ENCODE measurements at places on chromosomes 1 and 21.

DNA sequence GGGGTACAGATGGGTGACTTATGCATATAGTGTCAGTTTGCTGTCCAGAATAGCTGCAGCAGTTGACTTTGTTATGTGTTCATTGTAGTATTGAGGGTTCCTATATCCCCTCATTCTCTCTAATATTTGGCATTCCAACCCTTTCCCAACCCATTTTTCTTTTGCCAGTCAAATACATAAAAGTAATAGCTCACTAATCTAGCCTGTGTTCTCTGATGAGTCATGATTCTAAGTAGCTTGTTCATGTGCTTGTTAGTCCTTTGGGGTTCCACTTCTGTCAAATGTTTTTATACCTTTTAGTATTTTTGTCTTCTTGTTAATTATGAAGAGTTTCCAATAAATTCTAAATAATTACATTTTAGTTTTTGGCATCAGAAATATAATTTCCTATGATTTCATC lies 99.2 kb upstream of the MROH9 start:
- no peak for DNase-seq

DNA sequence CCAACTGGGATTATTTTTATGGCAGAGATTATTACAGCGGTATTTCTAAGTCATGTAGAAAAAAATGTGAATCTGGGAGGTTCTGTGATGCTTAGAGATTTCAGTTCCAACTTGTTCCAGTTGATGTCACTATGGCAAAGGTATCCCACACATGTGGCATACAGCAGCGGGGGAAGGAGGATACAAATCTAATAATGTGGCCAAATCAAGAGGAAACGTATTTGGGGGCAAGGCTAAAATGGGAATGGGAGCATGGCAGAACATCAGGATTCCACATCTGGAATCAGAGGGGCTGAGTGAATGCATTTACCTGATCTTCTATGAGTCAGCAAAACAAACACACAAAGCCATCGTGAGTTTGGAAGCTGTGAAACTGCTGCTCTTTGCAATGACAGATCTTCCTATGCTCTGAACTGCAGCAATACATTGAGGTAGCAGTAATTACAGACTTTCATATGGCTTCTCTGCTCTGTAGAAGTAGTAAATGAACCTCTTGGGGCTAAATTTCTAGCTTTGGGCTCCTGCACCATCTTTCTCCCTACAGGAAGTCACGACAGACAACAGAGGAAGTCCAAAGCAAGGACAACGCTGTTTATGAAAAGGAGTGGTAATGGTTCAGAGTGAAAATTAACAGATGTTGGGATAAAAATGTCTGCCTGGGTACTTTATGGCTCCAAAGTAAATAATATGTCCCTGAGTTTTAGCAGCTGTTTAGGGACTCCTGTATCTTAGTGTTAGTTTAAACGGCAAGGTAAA lies 55.5 kb downstream of the GABPA start:
- DNase-seq = no peak

- DNase-seq = no peak
Measured at GRCh38 chr1:166384948-166385347, 218.1 kb upstream of the FAM78B start.

GRCh38 chr1:25774206-25774803 lies 25.7 kb upstream of the SELENON start:
- no peak for DNase-seq

- no peak for DNase-seq
Measured at GRCh38 chr1:234936612-234937389, 191.8 kb downstream of the TOMM20 start.

DNA sequence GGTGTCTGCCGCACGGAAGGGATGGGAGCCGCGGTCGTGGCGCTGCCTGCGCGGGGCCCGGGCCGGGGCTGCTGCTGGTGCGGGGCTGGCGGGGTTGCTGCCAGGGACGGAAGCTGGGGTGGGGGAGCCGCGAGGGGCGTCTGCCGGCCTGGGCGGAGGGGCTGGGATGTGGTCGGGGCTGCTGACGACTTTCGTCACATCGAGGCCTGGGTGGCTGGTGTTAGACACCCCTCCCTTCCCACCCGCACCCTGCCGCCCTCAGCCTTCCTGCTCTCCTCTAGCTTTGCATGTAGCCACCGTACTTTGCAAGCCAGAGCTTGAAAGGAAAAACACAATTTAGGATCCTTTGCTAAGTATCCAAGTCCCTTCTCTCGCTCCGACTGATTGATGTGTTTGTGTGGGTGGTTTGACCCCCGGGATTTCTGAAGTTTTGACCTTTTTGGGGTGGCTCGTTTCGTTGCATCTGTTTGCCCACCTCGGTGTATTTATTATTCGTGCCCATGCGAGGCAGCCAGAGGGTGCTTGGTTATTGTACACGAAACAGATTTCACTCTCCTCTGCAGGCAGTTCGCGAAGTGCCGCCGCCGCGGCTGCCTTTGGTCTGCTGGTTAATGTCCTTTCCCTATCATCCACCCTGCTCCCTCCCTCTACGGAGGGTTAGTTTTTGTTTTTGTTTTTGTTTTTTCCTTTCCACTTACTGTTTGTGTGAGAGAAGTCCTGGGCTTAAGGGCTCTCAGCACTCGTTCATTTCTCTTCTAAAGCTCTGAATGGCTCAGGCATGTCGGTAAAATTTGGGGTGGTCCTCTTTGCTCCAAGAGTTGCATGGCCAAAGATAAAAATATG lies 868 bp downstream of the C1orf21 start:
- DNase-seq = no peak

- no peak for DNase-seq
Measured at GRCh38 chr1:23422241-23422877, 2.2 kb downstream of the TCEA3 start.

GRCh38 chr1:40945491-40945973 lies 34.0 kb upstream of the CTPS1 start:
- no peak for DNase-seq

DNA sequence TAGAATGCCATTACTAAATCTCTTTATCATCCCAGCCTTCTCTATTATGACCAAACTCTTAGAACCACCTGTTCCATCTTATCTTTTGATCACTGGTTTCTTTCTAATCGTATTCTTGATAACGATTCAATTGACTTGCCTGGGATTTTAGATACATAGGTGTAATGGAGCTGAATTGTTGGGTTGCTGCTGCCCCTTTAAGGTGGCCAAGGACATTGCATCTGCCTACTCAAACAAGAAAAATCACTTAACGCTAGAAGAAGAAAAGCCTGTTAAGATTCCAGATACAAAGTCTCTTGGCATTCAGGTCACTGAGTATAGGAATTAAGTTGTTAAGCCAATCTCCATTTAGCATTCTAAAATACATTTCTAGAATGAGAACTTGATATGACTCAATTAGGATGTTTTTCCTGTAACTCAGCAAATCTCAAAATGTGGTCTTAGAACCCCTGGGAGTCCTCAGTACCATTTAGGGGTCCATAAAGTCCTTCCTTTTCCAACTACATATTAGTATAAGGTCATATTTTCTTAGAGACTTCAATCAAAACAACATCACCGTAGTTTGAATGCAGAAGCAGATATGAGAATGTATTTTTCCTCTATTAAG lies 12.4 kb downstream of the NEXN start:
- DNase-seq = no peak

DNA sequence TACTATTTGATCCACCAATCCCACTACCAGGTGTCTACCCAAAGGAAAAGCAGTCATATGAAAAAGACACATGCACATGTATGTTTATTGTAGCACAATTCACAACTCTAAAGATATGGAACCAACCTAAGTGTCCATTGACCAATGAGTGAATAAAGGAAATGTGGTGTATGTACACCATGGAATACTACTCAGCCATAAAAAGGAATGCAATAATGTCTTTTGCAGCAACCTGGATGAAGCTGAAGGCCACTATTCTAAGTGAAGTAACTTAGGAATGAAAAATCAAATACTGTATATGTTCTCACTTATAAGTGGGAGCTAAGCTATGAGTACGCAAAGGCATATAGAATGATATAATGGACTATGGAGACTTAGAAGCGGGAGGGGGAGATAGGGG lies 12.6 kb downstream of the ADIPOR1 start:
- DNase-seq = no peak

DNA sequence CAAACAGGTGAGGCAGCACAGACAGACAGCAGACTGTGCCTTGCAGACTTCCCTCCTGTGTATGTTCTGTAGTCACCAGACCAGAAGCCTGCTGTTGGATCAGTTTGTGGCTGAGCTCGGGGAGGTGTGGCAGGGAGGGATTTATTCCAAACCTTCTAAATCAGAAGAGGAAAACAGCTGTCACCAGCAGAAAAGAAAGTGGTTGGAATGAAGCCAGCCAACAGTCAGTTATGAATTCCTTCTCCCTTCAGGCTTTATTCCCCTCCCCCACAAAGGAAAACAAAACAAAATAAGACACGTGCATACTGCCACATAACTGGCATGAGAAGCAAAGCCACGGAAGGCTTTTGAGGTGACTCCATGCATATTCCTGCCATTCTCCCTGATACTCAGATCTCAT lies 19.0 kb upstream of the PIGV start:
- DNase-seq = no peak

GRCh38 chr21:31580866-31581276 lies 78.6 kb upstream of the SOD1 start:
- DNase-seq = no peak

- DNase-seq = no peak
Measured at GRCh38 chr1:234941321-234942011, 187.2 kb downstream of the TOMM20 start.

DNA sequence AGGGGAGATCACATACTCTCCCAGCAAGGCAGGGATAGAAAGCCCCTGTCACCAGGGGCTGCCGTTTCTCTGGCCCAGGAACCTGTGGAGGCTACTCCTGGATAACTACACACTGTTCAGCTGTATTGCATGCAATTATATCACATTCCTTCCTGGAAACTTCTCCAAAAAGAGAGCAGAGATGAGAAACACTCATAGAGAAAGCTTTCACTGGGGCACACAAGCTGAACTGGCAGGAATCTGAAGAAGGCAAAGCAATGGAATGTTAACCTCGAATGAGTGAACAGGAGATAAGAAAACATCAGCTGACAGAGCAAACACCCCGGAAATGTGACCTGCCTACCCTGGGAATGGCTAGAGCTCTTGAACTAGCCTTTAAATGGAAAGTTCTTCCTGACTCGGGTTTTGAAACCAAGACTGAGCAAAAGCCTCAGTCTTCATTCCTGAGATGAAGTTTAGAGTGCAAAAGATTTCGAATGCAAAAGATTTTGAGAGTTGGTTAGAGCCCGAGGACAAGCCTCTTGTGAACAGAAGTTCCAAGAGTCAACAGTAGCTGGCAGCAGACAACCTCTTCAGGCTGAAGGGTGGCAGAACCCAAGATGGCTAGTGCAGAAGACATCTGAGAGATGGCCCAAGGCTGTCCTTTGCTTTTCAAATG lies 32.3 kb downstream of the CCN1 start:
- DNase-seq = no peak

DNA sequence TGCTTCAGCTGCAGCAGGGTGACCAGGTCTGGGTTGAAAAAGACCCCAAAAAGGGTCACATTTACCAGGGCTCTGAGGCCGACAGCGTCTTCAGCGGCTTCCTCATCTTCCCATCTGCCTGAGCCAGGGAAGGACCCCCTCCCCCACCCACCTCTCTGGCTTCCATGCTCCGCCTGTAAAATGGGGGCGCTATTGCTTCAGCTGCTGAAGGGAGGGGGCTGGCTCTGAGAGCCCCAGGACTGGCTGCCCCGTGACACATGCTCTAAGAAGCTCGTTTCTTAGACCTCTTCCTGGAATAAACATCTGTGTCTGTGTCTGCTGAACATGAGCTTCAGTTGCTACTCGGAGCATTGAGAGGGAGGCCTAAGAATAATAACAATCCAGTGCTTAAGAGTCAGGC lies 2.9 kb downstream of the C1QA start:
- DNase-seq = no peak

DNA sequence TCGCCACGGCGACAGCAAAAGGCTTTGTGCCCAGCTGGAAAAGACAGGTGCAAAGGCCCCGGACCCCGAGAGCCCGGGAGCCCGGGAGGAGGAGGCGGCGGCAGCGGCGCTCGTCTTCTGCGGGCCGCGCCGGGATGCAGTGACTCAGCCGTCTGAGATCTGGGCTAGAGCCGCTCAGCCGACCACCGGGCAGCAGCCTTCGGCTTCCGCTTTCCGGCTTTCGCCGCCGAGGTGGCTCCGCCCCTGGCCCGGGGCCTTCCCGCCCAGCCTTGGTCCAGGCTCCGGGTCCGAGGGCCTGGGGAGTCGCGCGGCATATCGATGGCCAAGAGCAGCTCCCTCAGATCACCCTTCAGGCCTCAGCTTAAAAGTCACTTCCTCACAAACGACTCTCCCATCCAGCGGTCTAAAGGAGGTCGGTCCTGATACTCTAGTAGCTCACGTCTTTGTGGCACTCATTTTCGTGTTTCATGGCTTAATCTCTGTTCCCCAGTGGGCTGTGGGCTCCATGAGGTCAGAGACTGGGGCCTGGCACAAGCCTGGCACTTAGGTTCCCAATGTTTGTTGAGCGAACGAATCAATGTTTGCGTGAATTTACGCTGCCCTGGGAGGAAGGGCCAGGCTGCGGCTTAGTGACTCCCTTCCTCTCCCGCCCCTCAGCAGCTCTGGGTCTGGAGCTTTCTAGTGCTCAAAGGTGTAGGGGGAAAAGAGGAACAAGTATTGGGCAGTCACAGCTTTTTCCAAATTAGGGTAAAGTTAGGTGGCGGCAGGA lies at the start of gene PHTF1:
Gene PHTF1, minus strand, starts transcription at position 154 of the 769 bp plus-strand sequence. CDS start 783 bp downstream, outside the sequence.
- peak; percentile 62 for DNase-seq

- DNase-seq = no peak
Measured at GRCh38 chr1:186609183-186609582, 71.0 kb downstream of the PTGS2 start.

DNA sequence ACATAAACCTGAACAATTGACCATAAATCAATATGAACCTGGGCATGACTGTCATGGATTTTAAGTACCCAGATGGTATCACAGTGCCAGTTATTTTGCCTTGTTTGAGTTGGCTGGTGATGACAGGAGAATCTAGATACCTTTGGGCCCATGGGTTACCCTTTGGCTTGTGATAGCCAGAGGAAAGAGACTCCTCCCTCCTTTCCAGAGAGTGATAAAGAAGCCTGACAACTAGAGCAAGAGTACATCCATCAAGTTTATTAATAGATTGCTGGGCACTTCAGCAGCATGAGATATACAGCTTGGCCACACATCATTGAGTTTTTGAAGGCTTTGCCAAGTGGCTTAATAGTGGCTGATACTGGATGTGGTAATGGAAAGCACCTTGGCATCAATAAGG lies 6.6 kb upstream of the FMO3 start:
- DNase-seq = no peak

DNA sequence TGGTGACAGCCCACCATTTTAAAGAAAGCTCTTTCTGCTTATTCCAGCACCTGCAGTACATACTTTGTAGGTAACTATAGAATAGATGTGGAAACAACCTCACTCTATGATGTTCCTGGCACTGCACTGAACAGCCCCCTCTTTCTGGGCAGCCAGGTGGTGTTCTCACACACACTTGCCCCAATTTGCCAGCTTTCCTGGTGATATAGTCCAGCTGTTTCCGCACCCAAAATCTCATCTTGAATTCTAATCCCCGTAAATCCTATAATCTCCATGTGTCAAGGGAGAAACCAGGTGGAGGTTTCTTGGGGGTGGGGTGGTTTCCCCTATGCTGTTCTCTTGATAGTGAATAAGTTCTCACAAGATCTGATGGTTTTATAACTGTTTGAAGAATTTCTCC lies 102.2 kb downstream of the FCRL5 start:
- no peak for DNase-seq

All from GM18507 (cell line).